Activated CD4-positive, alpha-beta memory T cell treated with anti-CD3 and anti-CD28 coated beads for 36 hours (primary cell): ENCODE measurements at places on chromosomes 4 and X. TPM values are rescaled to one million over a fixed set of nuclear protein-coding genes. Genes with fewer than 3 reads are reported as not detected.
A peak's percentile ranks its signal among the peaks of the same experiment; 100 is the strongest.

Gene BCORL1
- 9.2 TPM for total RNA-seq

Gene HSD17B13
- total RNA-seq: not detected

Gene PNMA5
- 0.10 TPM for total RNA-seq

Gene TBC1D8B
- total RNA-seq: 1.4 TPM

Gene F8A3
- total RNA-seq: 0.27 TPM

Gene FAT4
- not detected for total RNA-seq

Gene SLC25A53
- total RNA-seq: 4.2 TPM

Gene UNC5C
- not detected for total RNA-seq

Gene CLNK
- not detected for total RNA-seq

Gene FAM53A
- total RNA-seq: 1.4 TPM

Gene CT83
- not detected for total RNA-seq

- H3K36me3 ChIP-seq: no peaks in the 10 kb centered on the region
- H3K27me3 ChIP-seq: peaks cover 2% of the 10 kb centered on the region
- H3K4me1 ChIP-seq: no peaks in the 10 kb centered on the region
These were observed 88.2 kb downstream of the RBM46 start for GRCh38 chr4:154869301-154869700.

- no peak overlapping the region for H3K27ac ChIP-seq
- DNase-seq: no peak
- H3K4me1 ChIP-seq: peaks cover 25% of the 10 kb centered on the region
- no peaks in the 10 kb centered on the region for H3K27me3 ChIP-seq
- peaks cover 56% of the 10 kb centered on the region for H3K36me3 ChIP-seq
These were observed 18.0 kb downstream of the LYAR start for GRCh38 chr4:4271912-4272311.

DNA sequence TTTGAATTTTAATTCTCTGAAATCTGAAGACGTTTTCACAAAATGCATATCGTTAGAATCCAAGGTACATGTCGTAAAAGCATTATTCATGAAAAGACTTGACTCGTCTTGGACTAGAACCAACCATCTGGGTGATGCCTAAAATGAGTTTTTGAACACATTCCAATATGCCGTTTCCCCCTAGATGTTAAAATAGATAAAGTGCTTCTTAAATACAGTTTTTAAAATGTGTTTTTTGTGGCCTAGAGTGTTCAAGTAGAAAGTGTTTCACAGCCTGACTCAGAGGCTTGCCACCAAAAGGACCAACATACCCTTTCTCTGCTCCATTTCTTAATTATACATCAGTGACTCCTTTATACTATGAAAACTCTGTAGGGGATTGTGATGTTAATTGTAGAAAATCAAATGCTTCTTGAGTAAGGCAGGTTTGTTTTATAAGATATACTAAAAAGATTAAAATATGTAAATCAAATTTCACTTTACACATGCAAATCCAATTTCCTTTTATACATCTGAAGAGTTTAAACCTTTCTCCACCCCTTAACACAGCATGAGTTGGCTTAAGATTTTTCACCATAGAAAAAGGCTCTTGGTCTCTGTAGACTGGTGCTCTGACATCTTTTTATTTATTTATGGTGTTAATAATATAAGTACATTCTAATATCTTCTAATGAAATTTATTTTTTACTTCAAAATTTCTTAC is 48.4 kb downstream of the PRKG2 start:
- H3K4me3 ChIP-seq: no peak overlapping the region
- no peaks in the 10 kb centered on the region for H3K36me3 ChIP-seq
- peaks cover 4% of the 10 kb centered on the region for H3K4me1 ChIP-seq
- H3K27me3 ChIP-seq: peaks cover 3% of the 10 kb centered on the region
- no peak for DNase-seq

DNA sequence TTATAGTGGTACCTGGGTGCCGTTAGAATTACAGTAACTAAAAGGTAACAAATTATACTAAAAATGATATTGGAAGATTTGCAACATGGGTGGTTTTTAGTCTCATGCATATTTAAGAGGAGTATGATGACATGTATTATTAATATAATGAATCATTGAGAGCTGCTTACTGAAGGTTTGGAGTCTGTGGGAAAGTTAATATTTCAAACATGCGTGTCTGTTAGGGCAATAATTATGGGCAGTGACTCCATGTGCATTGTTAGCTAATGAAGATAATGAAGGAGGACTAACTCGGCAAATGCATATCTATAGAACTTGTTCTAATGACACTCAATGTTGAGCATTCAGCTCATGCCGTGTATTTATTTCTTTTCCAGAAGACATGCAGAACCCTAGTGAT is 47.1 kb downstream of the MTHFD2L start:
- H3K27ac ChIP-seq: no peak overlapping the region
- H3K4me1 ChIP-seq: no peaks in the 10 kb centered on the region
- H3K4me3 ChIP-seq: no peak overlapping the region
- no peak for DNase-seq

- H3K4me1 ChIP-seq: no peaks in the 10 kb centered on the region
- H3K36me3 ChIP-seq: no peaks in the 10 kb centered on the region
- H3K4me3 ChIP-seq: no peak overlapping the region
- DNase-seq: no peak
- H3K27me3 ChIP-seq: peaks cover 7% of the 10 kb centered on the region
These were observed 153.5 kb upstream of the FAM241A start for GRCh38 chr4:111991797-111992196.

GRCh38 chrX:151151665-151152267 is 24.6 kb upstream of the GPR50 start:
- H3K27me3 ChIP-seq: peaks cover 15% of the 10 kb centered on the region
- no peak overlapping the region for H3K4me3 ChIP-seq
- no peaks in the 10 kb centered on the region for H3K36me3 ChIP-seq

- no peaks in the 10 kb centered on the region for H3K27me3 ChIP-seq
- no peak for DNase-seq
- H3K27ac ChIP-seq: no peak overlapping the region
- H3K4me1 ChIP-seq: no peaks in the 10 kb centered on the region
- H3K36me3 ChIP-seq: no peaks in the 10 kb centered on the region
These were observed 82.7 kb upstream of the GPM6B start for GRCh38 chrX:13899607-13900006.

DNA sequence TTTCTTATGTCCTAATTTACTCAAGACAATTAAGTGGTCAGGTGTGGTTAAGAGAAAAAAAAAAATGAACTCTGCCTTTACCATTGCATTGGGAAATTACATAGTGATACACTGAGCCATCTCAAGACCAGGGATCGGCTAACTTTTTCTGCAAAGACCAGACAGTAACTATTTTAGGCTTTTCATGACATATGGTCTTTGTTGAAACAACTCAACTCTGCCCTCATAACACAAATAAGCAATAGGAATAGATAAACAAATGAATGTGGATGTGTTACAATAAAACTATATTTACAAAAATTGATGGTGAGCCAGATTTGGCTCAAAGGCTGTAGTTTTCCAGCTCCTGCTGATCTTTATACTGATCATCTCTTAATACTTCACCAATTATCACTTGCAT is 632.6 kb upstream of the INTU start:
- no peak overlapping the region for H3K27ac ChIP-seq
- H3K4me3 ChIP-seq: no peak overlapping the region
- H3K27me3 ChIP-seq: no peaks in the 10 kb centered on the region

DNA sequence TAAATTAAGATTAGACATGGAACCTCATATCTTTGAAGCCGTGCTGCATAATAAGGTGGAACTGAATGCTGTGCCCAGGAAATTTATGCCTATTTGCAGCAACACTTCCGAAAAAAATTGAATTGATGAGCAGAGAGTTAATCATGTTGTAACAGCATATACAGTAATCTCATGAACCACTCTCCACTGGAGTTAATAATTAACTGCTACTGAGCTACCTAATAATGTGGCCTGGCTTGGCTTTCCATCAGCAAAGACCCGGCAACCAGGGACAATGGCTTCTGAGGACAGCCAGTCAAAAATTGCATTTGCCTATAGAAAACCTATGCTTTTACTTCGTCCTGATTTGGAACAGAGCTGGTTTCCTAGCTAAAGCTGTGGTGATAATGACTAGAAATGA is 63.8 kb upstream of the GATB start:
- no peak overlapping the region for H3K4me3 ChIP-seq
- no peak overlapping the region for H3K27ac ChIP-seq
- no peaks in the 10 kb centered on the region for H3K36me3 ChIP-seq
- DNase-seq: no peak

GRCh38 chrX:71162981-71163380 is 18.3 kb downstream of the NLGN3 start:
- peaks cover 2% of the 10 kb centered on the region for H3K36me3 ChIP-seq
- H3K4me1 ChIP-seq: peaks cover 9% of the 10 kb centered on the region
- H3K4me3 ChIP-seq: no peak overlapping the region
- DNase-seq: no peak
- H3K27me3 ChIP-seq: no peaks in the 10 kb centered on the region
- H3K27ac ChIP-seq: no peak overlapping the region

DNA sequence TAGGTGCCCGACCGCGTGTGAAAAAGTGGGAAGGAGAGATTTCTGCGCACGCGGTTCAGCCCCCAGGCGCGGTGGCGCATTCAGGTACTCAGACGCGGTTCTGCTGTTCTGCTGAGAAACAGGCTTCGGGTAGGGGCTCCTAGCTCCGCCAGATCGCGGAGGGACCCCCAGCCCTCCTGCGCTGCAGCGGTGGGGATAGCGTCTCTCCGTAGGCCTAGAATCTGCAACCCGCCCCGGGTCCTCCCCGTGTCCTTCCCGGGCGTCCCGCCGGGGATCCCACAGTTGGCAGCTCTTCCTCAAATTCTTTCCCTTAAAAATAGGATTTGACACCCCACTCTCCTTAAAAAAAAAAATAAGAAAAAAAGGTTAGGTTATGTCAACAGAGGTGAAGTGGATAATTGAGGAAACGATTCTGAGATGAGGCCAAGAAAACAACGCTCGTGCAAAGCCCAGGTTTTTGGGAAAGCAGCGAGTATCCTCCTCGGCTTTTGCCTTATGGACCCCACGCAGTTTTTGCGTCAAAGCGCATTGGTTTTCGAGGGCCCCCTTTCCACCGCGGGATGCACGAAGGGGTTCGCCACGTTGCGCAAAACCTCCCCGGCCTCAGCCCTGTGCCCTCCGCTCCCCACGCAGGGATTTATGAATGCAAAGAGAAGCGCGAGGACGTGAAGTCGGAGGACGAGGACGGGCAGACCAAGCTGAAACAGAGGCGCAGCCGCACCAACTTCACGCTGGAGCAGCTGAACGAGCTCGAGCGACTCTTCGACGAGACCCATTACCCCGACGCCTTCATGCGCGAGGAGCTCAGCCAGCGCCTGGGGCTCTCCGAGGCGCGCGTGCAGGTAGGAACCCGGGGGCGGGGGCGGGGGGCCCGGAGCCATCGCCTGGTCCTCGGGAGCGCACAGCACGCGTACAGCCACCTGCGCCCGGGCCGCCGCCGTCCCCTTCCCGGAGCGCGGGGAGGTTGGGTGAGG is 3.7 kb downstream of the SHOX start:
- H3K27ac ChIP-seq: no peak overlapping the region
- peaks cover 66% of the 10 kb centered on the region for H3K27me3 ChIP-seq
- H3K4me1 ChIP-seq: peaks cover 7% of the 10 kb centered on the region
- DNase-seq: no peak

DNA sequence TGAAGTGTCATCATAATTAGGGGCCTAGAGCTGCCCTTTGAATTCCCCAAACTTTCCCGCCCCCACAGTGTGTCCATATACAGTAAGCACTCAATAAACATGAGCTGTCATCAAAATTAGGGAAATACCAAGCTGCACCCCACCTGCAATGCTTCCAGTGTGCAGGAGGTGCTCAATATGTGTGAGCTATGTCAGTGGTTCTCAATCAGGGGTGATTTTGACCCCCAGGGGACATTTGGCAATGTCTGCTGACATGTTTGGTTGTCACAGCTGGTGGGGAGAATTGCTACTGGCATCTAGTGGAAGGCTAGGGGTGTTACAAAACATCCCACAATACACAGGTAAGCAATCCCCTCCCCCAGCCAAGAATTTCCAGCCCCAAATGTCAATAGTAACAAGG is 748 bp downstream of the CFP start:
- no peaks in the 10 kb centered on the region for H3K36me3 ChIP-seq
- peak overlapping the region; percentile 41 for H3K4me3 ChIP-seq
- peak; percentile 36 for DNase-seq
- peaks cover 19% of the 10 kb centered on the region for H3K4me1 ChIP-seq

GRCh38 chr4:48554606-48555005 is 64.6 kb downstream of the ZAR1 start:
- no peak for DNase-seq
- H3K4me3 ChIP-seq: no peak overlapping the region
- H3K4me1 ChIP-seq: peaks cover 4% of the 10 kb centered on the region
- H3K27me3 ChIP-seq: no peaks in the 10 kb centered on the region
- peaks cover 43% of the 10 kb centered on the region for H3K36me3 ChIP-seq
- H3K27ac ChIP-seq: no peak overlapping the region

DNA sequence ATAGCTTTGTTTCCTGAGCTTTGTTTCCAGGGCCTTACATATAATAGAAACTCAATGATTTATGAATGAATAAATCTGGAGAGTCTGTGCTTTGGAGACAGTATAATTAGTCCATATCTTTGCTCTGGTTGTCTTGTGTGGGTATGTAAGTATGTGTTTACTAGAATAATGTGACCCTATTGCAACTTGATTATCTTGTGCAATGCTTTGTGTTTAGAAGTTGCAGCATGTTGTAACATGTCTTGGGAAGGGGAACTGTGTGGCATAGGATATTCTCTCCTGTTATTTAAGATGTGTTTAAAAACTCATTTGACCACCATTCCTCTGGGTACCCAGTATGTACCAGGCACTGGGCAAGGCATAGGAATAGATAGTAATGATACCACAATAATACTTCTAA is 6.1 kb downstream of the SPATA18 start:
- no peak overlapping the region for H3K4me3 ChIP-seq
- peaks cover 27% of the 10 kb centered on the region for H3K27me3 ChIP-seq
- no peak overlapping the region for H3K27ac ChIP-seq
- DNase-seq: no peak

- no peaks in the 10 kb centered on the region for H3K4me1 ChIP-seq
- no peak for DNase-seq
- H3K27me3 ChIP-seq: no peaks in the 10 kb centered on the region
- H3K27ac ChIP-seq: no peak overlapping the region
- H3K36me3 ChIP-seq: no peaks in the 10 kb centered on the region
- H3K4me3 ChIP-seq: no peak overlapping the region
These were observed 29.1 kb upstream of the BANK1 start for GRCh38 chr4:101761405-101761804.

DNA sequence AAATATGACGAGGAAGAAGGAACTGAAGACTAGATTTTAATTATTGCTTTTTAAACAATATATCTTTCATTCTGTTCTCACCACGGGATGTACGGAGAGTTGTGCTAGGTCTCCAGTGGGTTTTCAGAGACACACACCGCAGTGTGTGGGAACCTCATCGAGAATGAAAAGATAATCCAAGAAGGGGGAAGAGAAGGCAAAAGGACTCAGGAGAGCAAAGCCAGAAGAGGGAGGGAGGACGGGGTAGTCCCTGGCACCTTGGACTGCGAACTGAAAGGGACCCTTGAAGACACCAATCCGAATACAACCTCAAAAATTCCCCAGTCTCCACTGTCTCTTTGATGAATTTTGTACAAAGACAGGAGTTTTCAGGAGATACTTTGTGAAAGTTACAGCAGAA is 932 bp upstream of the LEF1 start:
- H3K27me3 ChIP-seq: peaks cover 9% of the 10 kb centered on the region
- peak overlapping the region; percentile 84 for H3K4me3 ChIP-seq
- H3K4me1 ChIP-seq: peaks cover 37% of the 10 kb centered on the region
- peaks cover 15% of the 10 kb centered on the region for H3K36me3 ChIP-seq
- no peak overlapping the region for H3K27ac ChIP-seq
